ENCODE measurements at places on chromosomes 11 and 22.

DNA sequence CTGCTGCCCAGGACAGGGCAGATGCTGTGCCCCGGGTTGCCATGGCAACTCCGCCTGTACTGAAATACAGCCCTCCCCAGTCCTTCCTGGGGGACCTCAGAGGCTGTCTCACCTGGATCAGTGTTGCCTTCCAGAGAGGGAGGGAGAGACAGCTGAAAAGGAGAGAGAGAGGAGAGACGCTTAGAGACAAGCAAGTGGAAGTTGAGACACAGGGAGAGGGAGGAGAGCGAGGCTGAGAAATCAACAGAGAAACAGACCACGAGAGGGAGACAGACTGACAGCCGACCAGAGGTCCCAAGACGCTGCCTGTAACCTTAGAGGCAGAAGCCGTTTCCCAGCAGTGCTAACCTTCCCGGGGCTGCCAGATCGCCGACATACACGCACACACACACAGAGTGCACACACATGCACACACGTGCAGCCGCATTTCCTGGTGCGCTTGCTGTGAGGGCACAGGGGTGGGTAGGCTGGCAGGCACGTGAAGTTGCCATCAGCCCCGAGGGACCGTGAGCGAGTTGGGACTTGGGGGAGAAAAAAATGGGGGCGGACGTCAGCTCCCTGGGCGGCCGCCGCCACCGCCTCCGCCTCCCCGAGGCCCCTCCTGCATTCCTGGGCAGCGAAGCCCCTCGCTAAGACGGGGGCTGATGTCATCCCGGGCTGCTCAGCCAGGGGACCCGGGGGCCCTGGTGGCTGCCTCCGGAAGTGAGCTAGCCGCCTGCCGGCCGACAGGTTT, 88.6 kb upstream of the CRYBB3 start:
- DNase-seq, result peak; percentile 85

DNA sequence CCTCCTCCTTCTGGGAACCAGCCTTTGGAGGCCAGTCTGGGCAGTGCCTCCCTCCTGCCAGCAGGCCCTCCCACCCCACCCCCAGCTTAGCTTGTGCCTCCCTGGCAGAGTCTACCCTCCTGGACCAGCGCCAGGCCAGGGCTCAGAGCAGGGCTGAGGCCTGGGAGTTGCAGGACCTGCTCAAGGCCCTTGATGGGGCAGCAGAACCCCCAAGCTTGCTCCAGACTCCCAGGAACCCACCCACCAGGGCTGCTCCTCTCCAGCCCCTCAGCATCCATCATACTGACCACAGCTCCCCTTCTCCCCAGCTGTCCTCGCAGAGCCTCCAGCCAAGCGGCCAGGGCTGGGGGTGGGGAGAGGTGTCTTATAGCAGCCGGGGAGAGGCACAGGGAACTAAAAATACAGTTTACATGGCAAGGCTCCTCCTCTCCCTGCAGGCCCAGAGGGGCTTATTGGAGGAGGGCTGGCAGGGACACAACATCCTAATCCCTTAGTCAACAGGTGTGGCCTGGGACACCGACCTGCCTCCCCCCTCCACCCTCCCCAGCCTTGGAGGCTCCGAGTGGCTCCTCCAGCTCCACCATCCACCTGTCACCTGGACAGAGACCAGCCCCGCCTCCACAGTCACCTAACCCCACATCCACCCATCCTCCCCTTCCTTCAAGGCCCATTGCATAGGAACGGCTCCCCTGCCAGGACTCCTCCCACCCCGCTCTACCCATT, 5.2 kb upstream of the MB start:
- DNase-seq, result no peak

- DNase-seq, result no peak
Measured at GRCh38 chr11:120875986-120876385, 147.9 kb upstream of the TBCEL start.

DNA sequence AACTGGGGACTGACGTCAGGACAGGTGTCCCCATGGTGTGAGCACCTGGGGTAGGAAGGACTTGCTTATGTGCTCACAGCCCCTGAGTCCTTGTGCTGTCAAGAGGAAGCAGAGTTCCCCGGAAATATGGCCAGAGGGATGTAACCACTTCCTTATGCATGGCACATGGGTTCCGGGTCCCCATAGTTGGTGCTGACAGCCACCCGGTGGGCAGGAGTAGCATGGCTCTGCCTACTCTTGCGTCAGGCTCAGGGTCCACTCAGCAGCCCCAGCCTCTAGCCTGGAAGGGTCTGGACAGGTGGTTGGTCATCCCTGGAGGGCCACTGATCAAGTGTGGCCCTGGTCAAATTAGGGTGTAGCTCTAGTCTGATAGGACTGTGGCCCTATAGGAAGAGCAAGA, 42.8 kb upstream of the CCND1 start:
- no peak for DNase-seq

DNA sequence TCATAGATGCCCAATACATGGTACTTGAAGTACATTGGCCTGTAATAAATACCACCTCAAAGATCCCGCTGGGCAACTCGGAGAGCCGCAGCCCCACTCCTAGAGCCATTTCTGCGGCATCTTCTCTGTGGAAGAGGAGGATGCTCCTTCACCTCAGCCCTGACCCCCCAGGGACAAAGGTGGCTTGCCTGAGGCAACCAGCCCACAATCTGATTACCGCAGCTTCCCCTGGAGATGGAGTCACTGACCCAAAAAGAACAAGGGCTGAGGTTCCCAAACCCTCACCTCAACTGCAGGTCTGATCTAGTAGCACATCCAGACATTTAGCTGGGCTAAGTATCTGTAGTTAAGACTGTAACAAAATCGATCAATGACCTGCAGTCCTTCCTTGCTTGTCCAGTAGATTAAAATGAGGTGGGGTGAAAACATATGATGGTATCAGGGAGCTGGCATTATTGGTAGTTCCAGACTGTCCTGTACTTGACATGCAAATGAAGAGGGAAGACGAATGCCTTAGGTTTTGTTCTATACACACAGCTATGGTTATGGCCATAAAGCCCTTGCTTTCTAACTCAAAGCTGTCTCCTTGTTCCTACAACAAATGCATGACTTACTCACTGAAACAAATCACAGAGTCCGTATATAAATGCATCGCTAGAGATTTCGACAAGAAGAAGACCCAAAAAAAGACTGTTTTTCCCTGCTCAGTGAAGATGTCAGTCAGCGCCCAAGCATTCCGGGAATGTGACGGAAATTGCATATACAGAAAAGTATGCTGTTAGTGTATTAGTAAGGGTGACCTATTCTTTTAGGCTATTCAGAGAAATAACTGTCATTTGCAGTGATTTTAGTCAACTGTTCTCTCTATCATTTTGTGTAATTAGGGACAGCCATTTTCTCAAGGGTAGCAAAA, 33.7 kb downstream of the C11orf71 start:
- no peak for DNase-seq

Data from epithelial cell of proximal tubule (primary cell).